Activated gamma-delta T cell treated with Interleukin-2 at 50 U/mL for 16 hours (primary cell): ENCODE measurements at places on chromosomes 6 and 20.

- DNase-seq = peak; percentile 59
These were observed 18.5 kb downstream of the SNRPB start for GRCh38 chr20:2451939-2452732.

GRCh38 chr6:79536585-79536953 is 661 bp downstream of the LCA5 start:
- DNase-seq = no peak

- no peak for DNase-seq
These were observed 14.6 kb downstream of the DST start for GRCh38 chr6:56628105-56628504.

GRCh38 chr20:37503256-37503927 is 17.7 kb upstream of the NNAT start:
- DNase-seq = no peak

GRCh38 chr20:37598575-37599342 is 71.1 kb upstream of the BLCAP start:
- DNase-seq = no peak

DNA sequence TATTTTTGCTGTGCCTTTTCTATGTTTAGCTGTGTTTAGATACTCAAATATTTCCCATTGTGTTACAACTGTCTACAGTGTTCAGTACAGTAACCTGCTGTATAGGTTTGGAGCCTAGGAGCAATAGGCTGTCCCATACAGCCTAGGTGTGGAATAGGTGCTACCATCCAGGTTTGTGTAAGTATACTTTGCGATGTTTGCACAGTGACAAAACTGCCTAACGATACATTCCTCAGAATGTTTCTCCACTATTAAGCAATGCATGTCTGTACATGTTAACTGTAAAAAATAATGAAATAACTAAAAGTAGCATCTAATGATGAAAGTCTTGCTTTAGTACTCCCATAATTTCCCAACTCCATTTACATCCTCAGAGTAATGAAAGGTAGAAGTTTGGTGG is 46.0 kb downstream of the SERAC1 start:
- DNase-seq = no peak

DNA sequence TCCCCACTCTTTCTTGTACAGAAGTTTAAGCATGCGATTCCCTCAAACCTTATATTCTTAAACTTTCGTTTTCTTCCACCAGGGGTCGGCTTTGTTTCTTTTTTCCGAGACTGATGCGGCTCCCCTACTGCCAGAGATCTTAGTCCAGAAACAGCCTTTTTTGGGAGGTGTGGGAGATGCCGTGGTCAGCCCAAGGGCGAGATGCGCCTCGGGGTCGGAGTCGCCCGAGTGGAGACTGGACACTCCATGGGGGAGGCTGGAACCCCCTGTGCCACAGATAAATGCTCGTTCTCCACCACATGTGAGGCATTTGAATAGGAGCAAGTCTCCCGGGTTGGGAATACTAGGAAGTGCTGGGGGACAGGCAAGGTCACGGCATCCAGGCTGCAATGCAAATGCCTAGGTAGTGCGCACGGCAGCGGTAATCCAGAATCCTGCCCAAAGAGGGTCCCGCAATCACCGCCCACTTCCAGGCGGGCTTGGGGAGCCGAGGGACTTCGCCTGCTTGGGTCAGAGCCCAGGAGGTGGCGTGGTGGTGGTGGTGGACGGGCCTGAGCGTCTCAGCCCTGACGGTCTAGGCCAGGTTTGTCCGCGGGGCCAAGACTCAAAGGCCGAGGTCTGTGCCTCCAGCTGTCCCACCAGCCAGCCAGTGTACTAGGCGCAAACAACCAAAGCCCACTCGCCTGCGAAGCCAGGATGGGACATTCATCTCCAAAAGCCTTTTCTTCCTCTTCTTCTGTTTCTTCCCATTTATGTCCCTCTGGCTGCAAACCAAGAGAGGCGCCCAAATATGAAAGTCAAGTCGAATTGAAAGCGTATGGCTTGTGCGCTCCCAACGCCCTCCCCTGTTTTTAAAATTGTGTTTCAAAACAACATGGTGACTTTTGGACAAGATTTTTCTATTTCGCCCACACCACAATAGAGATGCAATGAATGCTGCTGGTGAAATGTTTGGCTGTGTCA is 39.3 kb upstream of the OSTM1 start:
- DNase-seq = no peak

- DNase-seq = no peak
These were observed 75.2 kb downstream of the ZHX3 start for GRCh38 chr20:41242352-41242751.

DNA sequence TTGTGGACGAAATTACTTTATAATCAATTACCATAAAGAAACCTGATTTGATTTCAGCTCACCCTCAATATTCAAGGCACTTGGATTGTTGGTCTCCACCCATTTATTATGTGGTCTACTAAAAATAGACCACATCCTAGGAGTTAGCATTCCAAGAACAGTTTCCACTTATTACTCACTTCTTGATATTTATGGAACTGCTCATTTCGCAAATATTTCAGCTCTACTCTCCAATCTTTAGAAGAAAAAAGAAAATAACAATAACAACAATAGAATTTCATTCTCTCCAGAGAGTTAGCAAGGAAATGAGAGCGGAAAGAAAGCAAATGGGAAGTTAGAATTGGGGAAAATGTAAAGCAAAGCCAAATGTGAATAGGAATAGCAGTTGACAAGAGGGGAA is 26.2 kb upstream of the HDAC2 start:
- no peak for DNase-seq

- no peak for DNase-seq
These were observed 426.3 kb upstream of the NOX3 start for GRCh38 chr6:155881826-155882526.

DNA sequence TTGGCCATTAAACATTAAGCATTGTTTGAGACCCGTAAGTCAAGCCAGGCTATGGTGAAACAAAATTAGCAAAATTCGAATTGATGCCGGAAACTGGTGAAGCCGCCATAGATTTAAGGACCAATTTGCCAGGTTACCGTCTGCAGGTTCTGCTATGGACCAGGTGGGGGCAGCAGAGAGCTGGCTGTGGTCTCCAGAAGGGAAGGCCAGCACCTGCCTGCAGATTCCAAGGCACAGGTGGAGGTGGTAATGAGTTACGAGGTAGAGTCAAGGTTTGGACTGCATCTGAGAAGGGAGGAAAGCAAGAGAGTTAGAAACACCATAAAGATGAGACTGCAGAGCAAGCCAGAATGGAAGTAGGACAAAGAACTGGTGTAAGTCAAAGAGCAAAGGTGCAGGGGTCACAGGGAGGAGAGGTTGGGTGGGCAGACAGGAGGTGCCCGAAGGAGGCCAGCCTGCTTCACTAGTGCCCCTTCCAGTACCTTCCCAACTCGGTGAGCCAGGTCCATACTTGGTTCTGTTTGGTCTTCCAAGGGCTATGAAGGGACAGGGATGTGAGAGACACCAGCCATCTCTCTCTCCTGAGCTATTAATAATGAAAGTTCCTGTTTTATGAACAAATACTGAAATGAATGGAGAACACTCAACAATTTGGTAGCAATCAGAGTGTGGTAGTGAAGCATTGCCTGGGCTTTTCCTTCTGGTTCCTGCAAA is 131.6 kb upstream of the ESR1 start:
- peak; percentile 23 for DNase-seq

DNA sequence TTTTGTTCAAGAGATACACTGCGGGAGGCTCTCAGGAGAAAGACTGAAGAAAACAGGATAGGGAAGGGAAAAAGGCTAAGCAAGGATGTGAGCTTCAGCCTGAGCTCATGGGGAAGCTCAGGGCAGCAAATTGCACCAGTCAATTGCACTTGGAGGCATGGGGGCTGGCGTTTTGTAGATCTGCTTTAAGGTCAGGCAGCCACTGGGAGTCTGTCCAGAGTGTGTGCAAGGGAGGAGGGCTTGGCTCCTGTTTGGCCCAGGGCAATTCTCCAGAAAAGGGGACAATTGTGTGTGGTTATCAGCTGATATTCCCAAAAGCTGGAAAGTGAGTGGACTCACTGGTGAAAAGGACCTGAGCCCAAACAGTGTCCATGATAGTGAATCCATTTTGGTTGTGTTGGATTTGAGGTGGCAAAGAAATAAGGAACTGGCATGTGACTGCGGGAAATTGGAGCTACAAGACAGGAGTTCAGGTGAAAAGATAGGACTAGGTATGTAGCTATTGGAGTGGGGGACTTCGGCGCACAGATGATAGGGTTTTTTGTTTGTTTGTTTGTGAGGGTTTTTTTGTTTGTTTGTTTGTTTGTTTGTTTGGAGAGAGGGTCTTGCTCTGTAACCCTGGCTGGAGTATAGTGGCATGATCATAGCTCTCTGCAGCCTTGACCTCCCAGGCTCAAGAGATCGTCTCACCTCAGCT is 22.3 kb upstream of the IER3 start:
- DNase-seq = no peak

- no peak for DNase-seq
These were observed 68.2 kb upstream of the AFDN start for GRCh38 chr6:167758309-167759023.

- DNase-seq = no peak
These were observed 49.2 kb downstream of the CBFA2T2 start for GRCh38 chr20:33539129-33539528.

DNA sequence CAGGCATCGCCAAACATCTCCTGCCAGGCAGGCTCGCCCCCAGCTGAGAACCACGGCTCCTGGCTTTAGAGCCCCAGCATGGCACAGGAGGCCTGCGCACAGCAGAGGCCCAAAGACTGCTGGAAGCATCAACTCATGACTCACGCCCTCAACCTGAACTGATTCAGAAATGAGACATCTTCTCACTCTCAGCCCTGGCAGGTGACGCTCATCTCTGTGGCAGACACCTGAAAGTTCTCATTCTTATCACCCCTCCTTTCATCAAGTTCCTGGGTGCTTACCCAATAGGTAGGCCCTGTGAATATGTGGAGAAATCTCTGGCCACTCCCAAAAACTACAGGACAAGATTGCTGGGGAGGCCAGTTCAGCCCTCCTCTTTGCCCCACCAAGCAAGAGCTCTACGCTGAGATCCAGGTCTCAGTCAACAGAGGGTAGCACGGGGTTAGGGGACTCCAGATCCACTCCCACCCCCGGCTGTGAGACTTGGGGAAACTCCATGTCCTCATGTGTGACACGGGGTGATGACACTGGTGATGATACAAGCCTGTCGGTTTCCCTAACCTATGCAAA is 11.3 kb downstream of the NFATC2 start:
- peak; percentile 54 for DNase-seq

DNA sequence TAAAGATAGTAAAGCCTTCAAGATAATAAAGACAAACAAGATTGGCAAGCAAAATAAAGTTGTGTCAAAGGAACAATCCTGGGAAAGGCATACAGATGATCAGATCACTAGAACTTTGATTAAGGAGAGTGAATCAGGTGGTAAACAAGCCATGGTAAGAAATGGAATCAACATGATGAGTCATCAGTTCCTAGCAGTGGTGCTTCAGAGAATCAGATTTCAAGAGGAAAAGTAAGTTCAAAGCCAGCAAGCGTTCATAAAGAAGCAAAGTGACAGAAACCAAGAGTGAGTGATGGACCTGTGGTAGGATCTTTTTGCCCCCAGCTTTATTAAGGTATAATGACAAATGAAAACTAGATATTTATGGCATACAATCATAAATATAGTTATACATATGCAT is 340.4 kb downstream of the TPBG start:
- DNase-seq = no peak

DNA sequence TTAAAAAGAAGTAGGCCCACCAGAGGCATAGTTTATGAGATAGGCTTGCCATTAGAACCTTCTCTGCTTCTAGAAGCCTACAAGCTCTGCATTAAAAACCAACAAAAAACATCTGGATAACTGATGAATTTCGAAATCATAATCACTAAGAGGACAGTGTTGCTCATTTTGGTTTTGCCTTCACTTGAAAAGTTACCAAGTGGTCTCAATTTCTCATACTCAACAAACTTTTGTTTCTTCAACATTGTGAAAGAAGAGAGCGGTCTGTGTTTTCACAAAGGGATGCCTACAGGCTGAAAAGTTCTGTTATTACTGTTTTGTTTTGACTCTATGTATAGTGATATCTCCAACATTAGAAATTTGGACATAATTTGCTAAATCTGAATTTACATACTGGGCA is 98.9 kb downstream of the PDSS2 start:
- DNase-seq = no peak
